ENCODE measurements at places on chromosomes 4 and X. TPM values are rescaled to one million over a fixed set of nuclear protein-coding genes. Genes with fewer than 3 reads are reported as not detected.

MAGEA12 gene
- not detected for total RNA-seq

HELT gene
- total RNA-seq: 0.30 TPM

FAM184B gene
- 0.69 TPM for total RNA-seq

VCX2 gene
- not detected for total RNA-seq

PRR32 gene
- total RNA-seq: 3.5 TPM

TMEM185A gene
- total RNA-seq: 21.0 TPM

H2BW2 gene
- total RNA-seq: not detected

IDUA gene
- 6.9 TPM for total RNA-seq

COL4A6 gene
- 7.3 TPM for total RNA-seq

CCNA2 gene
- 18.4 TPM for total RNA-seq

DNA sequence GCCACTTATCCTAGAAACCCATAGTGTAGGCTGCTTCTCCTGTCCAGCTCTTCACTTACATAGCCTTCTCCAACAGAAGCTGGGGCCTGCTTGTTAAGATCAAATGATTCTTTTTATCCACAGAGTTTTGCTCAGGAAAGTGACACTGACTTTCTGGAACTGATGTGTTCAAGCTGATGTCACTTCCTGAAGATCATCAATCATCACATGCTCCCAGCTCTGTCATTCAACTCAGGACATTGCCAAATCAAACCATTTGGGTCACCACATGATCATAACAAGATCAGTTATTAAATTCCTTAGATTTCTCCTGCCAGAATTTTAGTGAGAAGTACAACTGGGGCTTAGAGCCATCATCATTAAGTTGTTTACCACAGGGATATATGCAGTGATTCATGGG, 39.4 kb downstream of the GLRA3 start:
- DNase-seq: no peak

- DNase-seq: no peak
Observed at GRCh38 chr4:25330905-25331808, 18.6 kb downstream of the ZCCHC4 start.

GRCh38 chrX:35016051-35016450, 73.5 kb downstream of the FAM47B start:
- no peak for DNase-seq

DNA sequence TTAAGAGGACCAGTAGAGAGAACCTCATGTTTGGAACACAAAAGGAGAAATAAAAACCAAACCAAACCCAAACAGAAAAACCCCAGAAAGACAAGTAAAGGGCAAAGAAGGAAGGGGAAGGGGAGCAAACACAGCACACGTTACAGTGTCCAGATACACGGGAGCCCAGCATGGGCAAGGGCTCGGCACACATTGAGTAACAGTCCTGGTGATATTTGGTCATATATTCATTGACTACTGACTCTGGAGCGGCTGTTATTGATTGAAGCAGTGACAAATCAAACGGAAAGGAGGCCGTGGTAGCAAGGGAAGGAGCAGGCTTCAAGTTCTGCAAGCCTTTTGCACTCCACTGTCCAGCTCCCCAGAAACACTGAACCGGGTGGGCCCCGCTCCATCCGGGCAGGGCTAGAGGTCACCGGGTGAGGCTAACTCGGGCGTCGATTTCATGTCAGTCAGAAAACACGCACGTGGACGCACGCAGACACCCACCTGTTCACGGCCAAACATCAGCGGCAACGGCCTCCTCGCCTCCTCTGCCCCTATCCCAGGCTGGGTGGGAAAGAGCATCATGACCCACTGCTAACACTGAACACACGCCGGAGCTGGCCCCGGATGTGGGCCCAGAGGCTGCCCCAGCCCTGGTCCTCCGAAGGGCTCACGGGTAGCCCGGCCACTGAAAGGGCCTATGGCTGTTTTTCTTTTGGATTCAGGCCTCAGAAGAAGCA, 3.7 kb upstream of the IRAK1 start:
- DNase-seq: no peak

GRCh38 chr4:56038487-56039162, 89.9 kb downstream of the CEP135 start:
- no peak for DNase-seq

GRCh38 chr4:30616942-30617646, 103.1 kb upstream of the PCDH7 start:
- DNase-seq: no peak

GRCh38 chr4:11111876-11112275, 316.8 kb downstream of the HS3ST1 start:
- DNase-seq: peak; percentile 22

DNA sequence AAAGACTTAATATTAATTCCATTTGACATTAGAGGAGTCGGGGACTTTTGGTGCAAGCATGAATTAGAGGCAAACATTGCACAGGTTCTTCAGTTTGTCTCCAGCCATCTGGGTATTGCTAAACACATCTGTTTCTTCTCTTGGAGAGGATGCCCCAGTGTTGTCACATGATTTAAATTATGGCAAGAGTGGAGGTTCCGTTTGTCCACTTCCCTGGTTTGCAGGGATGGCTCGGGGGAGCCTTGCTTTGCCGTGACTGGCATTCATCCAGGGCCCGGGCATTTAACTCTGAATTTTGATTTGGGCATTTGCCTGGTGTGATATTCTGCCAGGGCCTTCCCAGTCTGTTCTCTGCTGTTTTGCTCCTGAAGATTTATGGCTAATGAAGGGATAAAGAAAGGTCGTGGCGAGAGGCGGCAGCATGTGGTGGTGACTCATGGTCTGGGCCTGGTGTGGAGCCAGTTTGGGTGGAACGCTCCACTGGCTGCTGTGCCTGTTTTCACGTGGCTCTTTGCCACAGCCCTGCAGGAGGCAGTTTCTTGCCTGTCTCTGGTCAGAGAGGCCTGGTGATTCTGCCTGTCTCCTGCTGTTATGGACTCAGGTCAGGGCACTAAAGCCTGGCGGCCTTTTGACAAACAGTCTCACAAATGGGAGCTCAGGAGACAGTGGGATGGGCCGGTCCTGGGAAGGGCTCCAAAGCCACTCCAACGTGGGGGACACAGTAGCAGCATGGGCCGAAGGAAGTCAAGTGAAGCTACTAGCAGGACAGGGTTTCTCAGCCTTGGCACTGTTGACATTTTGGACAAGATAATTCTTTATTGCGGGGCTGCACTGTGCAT, 99.4 kb upstream of the PGRMC2 start:
- DNase-seq: peak; percentile 26

GRCh38 chr4:164734484-164734883, 19.4 kb upstream of the SMIM31 start:
- DNase-seq: no peak

- no peak for DNase-seq
Observed at GRCh38 chrX:150767475-150768131, 74.4 kb downstream of the MTMR1 start.

- DNase-seq: no peak
Observed at GRCh38 chr4:101414496-101414895, 67.2 kb upstream of the PPP3CA start.

GRCh38 chrX:63920875-63921274, 135.9 kb upstream of the ARHGEF9 start:
- DNase-seq: no peak

DNA sequence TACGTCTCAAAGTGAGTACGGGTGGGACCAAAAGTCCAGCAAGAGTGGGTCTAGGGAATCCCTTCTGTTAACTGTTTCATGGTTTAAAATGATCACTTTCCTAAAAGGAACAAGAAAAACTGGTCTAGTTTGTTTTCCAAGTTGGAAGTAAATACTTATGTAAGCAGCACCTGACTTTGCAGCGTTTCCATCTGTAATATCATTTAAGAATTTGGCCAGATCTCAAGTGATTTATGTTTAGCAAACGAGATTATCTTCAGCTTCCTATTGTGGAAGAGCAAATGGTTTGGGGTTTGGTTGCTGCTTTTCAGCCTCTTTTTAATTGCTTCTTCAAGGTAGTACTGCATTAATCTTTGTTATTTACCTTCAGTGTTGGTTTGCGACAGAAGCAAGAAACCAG, 50.4 kb downstream of the FHIP1A start:
- peak; percentile 2 for DNase-seq

- DNase-seq: no peak
Observed at GRCh38 chr4:76639288-76639687, 204.3 kb downstream of the SHROOM3 start.

DNA sequence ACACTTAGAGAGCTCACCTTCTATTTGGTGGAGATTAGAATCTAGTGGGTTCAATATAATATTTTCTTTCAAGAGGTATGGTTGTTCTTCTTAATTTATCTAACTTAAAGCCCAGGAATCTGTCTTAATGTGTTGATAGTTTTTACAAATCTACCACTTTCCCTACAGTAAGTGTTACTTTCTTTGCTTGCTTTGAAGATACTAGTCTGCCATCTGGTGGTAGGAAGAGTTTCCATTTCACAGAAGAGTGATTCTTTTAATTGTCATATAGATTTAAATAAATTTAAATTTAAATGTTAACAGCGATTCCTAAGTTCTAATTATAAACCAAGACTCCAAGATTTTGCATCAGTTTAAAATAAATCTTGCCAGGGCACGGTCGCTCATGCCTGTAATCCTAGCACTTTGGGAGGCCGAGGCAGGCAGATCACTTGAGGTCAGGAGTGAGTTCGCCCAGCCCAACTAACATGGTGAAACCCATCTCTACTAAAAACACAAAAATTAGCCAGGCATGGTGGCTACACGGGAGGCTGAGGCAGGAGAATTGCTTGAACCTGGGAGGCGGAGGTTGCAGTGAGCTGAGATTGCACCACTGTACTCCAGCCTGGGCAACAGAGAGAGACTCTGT, 43.5 kb downstream of the NUDT9 start:
- DNase-seq: peak; percentile 13

- DNase-seq: peak; percentile 90
Observed at GRCh38 chr4:184016759-184017668, 111.9 kb downstream of the STOX2 start.

DNA sequence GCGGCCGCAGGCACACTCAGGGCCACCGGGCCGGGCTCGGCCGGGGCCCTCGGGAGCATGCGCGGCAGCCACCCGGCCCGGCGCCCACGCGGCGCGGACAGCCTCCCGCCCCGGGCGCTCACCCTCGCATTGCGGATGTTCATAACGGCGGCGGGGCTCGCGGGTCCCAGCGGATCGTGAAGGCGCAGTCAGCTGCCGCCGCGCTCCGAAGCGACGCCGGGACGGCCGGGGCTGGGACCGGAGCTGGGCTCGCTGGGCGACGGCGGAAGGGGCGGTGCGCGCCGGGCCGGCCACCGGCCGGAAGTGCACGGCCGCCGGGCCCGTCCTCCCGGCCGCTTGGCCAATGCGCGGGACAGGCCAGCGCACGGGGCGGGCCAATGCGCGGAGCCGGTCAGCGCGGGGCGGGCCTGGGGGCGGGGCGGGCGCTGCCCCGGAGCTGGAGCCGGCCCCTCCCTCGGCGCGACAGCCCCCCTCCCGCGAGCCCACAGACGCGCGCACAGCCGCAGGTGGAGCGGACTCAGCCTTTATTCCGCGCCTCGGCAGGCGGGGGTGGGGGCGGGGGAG, at the start of gene NAA10:
TSS of gene NAA10 (minus strand) at position 276 of the 564 bp plus-strand sequence. CDS start at position 143, 133 bp downstream.
- DNase-seq: no peak

All from skin of body (tissue), 3 donors.